ENCODE measurements at places on chromosomes 7 and 10.

DNA sequence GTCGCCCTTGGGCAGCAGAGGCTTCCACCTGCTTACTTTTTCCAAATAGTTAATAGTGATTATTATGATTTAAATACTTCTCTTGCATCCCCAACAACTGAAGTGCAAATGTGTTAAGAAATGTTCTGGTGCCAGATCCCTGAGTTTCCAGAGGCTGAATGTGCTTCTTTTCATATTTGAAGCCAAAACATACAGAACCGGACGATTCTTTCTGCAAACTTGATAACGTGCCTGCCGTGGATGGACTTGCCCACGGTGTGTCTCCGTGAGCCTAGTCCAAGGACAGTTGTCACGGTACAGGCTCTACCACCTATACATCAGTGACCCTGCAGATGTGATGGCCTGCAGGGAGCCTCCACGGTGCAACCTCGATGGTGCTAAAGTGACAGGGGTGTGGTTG is 198.6 kb upstream of the LYZL2 start:
- no peak for DNase-seq

DNA sequence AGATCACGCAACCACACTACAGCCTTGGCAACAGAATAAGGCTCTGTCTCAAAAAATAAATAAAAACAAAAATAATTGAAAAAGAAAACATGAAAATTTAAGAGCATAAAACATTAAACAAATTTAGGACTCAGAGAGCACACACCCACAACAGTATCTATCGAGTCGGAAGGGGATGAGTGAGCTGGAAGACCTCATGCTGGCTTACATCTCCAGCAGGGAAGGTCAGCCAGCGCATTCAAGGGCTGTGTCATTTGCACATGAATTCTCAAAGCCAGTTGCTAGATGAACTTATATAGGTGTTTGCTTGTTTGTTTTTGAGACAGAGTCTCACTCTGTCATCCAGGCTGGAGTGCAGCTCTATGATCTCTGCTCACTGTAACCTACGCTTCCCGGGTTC is 50.3 kb downstream of the SRRM3 start:
- DNase-seq = no peak

GRCh38 chr7:101126651-101127459 is at the start of gene SERPINE1:
TSS of gene SERPINE1 (plus strand) at chr7:101127104. CDS start at chr7:101128394, 1,290 bp downstream.
- peak; percentile 84 for DNase-seq

DNA sequence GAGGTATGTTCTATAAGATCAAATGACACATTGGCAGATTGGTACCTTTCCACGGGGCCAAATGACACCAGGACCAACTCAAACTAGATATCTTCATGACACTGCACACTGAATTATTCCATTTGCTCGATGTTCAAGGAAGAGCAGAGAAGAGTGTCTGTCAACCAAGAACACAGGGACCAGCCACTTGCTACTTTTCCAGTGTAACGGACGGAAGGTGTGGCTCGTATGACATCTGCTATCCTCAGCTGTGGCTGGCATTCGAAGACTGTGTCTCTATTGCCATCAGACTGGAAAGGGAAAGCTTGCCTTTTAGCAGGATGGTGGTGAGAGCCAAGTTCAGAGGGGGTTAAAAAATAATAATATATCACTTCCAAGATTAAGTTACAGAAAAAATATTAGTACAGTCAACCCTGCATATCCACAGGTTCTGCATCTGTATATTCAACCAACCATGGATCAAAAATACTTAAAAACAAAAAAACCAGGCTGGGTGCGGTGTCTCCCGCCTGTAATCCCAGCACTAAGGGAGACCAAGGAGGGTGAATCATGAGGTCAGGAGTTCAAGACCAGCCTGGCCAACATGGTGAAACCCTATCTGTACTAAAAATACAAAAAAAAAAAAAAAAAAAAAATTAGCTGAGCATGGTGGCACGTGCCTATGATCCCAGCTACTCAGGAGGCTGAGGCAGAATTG is 237.1 kb downstream of the PRPF18 start:
- no peak for DNase-seq

DNA sequence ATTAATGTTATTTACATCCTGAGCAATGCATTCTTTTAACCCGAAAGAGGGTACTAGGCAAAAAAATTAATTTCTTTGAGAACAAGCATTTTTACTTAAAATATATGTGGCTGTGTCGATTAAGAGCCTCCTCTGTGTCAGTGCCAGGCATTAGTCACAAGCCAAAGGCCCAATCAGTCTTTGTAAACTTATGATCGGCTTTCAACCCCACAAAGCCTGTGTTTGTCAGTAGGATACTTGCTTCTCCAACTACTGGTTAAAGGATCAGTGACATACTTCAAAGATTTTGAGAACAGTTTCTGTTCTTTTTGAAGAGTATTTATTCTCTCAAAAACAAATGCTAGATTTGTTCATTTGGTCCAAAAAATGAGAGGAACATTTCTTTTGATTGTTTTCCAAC is 159.3 kb downstream of the NRCAM start:
- no peak for DNase-seq

Measured in GM10248 (cell line).